ENCODE measurements at places on chromosomes 3 and 15.

DNA sequence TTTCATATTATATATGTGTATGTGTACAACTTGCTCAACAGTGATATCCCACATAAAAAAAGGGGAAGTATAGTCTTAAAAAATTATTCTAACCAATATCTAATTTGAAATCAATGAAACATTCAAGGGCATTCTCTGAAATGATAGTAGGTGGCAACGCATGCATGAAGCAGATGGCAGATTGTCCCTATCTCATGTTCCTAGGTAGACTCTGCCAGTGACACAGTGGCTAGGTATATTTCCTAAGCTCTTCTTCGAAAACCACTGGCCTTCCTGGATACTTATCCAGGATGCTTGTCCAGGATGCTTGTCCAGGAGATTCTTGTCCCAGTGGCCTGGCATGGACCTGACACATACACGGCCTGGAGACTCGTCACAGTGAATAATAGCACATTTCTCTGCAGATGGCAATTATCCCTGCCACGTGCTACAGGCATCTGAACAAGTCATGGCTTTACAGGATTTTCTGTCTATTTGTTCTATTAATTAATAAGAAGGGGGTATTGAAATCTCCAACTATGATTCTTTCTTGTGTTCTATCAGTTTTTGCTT is 54.9 kb downstream of the OCA2 start:
- no peak for DNase-seq

- no peak for DNase-seq
Measured at GRCh38 chr15:68511073-68511991, 67.5 kb upstream of the CORO2B start.

GRCh38 chr15:31360843-31361763 is 34.5 kb downstream of the KLF13 start:
- DNase-seq, result peak; percentile 42

DNA sequence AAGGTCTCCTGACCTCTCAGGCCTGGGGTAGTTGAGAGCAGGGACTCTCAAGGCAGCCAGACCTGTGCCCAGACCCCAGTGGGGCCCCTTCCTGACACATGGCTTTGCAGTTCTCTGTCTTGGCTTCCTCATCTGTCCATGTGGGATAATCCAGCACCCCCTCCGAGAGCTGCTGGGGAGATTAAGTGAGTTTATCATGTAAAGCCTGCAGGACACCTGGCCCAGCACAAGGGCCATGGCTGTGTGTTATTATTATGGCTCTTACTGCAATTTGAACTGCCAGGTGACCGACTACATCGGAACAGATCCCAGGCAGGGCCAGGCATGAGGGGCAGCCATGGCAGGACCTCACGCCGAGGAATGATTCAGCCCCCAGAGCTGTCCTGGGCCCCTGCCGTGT is 12.6 kb downstream of the DUSP7 start:
- no peak for DNase-seq

GRCh38 chr15:46901001-46901400 is 816.3 kb upstream of the SEMA6D start:
- DNase-seq, result no peak

DNA sequence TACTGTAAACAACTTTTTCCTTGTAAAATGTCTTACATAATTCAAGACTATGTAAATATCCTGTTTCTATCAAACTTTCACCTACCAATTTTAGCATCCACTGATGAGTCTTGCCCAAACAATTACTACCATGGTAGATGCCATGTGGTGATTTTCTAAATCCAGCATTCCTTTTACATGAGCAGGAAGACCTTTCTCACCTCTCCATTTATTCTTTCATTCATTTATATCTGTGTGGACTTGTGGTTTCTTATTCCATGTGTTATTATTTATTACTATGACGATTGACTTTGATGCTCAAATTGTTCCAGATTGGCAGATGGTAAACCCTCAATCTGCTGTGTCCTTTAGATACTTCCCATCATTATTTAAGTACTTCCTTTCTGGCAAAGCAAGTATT is 62.4 kb downstream of the IFT57 start:
- DNase-seq, result no peak

DNA sequence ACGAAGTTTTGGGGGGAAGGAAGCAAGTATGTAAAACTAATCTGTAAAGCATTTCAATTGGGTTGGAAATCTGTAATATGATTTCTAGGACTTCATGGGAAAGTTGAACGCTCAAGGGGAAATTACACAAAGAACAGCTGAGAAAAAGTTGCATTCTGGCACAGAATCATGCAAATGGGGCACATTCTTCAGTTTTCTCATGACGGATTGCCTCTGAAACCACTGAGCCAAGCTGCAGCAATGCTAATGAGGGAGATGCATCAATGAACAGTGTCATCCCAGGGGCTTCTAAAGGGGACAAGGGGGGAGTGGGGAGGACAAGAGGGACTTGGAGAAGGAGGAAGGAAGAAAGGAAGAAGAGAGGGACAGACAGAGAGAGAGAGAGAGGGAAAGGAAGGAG is 291.4 kb upstream of the ATP11B start:
- no peak for DNase-seq

DNA sequence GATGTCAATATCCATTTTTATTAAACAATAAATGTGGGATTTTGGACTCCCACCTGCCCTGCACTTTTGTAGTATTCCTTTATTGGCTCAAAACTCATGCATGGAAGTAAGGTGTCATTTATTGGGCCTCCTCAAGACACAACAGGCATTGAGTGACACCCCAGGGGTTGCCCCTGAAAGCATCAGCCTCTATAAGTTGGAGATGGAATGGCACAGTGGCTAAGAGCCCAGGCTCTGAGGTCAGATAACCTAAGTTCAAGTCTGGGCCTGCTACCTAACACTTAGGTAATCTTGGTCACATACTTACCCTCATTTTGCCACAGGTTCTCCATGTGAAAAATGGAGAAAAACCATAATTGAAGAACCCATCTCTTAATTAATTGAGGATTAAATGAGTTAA is 4.6 kb downstream of the CAPN3 start:
- DNase-seq, result no peak

DNA sequence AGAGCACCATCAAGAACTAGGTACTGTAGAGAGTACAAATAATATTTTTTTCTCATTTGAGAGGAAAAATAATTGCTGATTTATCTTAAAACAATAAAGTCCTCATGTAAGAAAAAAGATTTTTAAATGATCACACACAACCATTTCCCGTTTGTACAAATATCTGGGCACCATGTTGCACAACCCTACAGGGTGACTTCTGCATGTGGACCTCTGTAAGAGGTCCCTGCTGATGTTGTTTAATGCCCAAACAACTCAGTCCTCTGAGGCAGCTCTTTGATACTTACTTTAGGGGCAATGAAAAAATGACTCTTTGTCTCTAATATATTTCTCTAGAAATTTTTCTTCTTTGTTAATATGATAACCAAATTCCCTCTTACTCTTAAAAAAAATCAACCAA is 168.1 kb upstream of the SATB1 start:
- no peak for DNase-seq

Data from activated T-helper 1 cell treated with anti-CD3 and anti-CD28 coated beads, Interleukin-2, amount 50 U/mL, for 16 hours (primary cell).